ENCODE measurements at places on chromosomes 2 and 18.

- no peak for DNase-seq
Observed at GRCh38 chr2:198141726-198142125, 337.3 kb downstream of the PLCL1 start.

DNA sequence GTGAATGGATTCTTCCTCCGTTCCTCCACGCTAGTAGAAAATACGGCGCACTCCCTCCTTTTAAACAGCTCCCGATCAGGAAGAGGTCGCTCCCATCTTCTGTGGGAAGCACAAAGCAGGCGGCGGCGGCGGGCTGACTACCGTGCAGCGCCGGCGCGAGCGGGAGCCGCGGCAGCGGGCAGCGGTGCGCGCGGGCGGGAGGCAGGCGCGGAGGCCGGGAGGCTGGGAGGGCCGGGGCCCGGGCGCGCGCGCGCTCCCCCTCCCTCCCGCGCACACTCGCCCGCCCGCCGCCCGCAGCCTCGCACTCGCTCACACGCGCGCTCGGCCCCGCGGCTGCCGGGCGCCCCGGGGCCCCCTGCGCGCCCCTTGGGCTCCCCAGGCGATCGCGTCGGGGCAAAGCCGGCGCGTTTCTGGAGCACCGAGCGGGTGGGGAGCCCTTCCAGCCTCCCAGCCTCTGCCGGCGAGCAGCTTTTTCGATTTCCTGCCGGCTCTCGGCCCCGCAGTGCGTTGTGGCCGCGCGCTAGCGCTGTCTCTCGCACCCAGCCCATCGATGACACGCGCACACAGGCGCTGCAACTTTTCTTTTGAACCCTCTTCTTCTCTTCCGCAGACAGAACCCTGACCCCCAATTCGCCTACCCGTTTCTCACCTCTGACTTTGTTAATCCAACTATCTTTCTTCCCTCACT is at the start of gene SLC8A1:
Gene SLC8A1, minus strand, starts transcription at position 173 of the 688 bp plus-strand sequence.
- peak; percentile 38 for DNase-seq

DNA sequence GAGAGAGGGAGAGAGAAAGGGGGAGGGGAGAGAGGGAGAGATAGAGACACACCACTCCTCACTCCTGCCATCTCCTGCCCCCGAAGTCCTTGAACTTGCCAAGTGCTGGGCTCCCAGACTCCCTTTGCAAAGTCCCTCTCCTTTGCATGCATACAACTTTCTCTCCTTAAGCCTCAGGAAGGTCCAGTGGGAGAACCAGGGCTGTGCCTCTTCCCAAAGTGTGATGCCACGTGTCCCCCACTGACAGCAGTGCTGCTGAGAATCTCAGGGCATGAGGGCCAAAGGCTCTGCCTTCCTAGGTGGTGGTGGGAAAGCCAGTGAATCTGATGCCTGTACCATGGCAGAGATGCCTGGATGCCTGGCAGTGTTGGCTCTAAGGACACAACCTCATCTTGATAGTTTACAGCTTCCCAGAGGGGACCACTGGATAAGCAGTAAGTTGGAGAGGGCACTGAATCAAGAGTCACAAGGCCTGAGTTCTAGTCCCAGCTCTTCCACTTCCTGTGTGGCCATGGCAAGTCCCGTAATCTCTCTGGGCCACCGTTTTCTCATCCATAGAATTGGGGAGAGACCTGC is 103.4 kb downstream of the CLIP4 start:
- no peak for DNase-seq

DNA sequence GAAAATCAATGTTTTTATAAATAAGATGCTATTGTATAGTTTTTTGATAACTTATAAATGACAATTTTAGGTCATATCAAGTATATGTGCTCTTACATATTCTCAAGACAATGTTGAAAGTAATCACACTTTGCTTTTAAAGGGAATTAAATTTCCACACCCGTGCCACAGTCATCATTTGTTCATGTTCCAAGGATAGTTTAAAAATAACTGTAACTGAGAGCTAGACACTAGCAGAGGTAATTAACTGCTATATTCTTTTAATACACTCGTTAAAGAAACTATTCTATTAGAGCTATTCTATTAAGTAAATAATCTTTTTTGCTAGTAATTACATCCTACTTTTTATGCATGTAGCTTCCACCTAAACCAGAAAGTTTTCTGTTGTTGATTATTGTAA is 18.0 kb downstream of the GEN1 start:
- no peak for DNase-seq

DNA sequence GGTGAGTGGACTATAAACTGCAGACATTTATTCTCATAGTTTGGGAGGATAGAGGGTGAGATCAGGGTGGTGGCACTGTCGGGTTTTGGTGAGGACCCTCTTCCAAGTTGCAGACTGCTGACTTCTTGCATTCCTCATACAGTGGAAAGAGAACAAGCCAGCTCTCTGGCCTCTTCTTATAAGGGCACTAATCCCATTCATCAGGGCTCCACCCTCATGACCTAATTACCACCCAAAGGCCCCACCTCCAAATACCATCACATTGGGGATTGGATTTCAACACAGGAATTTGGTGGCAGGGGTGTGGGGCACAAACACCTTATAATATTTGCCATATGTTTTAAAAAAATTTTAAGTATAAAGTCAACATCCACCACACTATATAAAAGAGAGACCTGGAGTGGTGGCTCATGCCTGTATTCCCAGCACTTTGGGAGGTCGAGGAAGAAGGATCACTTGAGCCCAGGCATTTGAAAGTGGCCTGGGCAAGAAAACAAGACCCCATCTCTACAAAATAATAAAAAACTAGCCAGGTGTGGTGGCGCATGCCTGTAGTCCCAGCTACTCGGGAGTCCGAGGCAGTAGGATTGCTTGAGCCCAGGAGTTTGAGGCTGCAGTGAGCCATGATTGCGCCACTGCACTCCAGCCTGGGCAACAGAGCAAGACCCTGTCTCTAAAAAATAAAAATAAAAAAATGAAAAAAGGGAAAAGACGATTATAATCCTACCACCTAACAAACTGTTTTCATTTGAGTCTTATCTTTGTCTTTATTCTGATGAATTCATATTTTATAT is 44.0 kb downstream of the TCF7L1 start:
- no peak for DNase-seq

All from neural crest cell (in vitro differentiated cells).